Fibroblast of villous mesenchyme (primary cell): ENCODE measurements at places on chromosomes 7 and 10. TPM values are rescaled to one million over a fixed set of nuclear protein-coding genes. Genes with fewer than 3 reads are reported as not detected.

DNA sequence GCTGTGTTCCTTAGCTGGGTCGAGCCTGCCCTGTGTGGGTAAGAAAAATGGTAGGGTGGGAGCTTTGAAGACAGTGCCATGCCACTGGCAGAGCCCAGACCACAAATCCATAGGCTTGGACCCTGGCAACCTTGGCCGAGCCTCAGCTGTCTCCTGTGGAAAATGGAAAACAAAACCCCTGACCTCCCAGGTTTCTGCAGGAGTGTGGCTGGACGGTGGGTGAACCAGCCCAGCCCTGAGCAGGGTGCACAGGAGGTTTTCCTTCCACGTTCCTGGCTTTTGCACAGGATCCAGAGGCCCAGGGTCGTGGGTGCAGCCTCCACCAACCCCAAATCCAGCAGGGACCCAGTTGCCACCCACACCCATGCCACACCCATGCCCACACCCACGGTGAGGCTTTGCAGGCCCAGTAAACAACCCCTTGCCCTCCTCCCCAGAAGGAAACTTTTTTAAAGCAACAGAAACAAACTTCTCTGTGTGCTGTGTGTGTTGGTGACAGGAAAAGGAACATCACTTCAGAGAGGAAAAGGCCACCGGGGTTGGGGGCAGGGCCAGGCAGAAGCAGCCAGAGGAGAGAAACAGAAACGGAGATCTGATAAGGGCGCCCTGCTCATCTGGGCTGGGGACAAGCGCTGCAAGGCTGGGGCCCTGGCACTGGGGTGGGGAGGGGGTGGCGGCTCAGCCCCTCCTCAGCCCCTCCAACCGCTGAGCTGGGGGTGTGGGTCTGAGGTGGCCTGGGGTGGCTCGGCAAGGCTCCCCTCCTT is 20.7 kb upstream of the ZMIZ1 start:
- DNase-seq = no peak

GRCh38 chr10:89625041-89625765 is 19.8 kb downstream of the PANK1 start:
- peak; percentile 62 for DNase-seq

- no peak for DNase-seq
Measured at GRCh38 chr7:51278797-51279196, 37.8 kb downstream of the COBL start.

Gene KNDC1
- total RNA-seq = 1.9 and 5.6 TPM in 2 replicates
